GM13977 (cell line): ENCODE measurements at places on chromosomes 11 and 22.

GRCh38 chr11:13214276-13214675 is 63.3 kb upstream of the BMAL1 start:
- no peak for DNase-seq

DNA sequence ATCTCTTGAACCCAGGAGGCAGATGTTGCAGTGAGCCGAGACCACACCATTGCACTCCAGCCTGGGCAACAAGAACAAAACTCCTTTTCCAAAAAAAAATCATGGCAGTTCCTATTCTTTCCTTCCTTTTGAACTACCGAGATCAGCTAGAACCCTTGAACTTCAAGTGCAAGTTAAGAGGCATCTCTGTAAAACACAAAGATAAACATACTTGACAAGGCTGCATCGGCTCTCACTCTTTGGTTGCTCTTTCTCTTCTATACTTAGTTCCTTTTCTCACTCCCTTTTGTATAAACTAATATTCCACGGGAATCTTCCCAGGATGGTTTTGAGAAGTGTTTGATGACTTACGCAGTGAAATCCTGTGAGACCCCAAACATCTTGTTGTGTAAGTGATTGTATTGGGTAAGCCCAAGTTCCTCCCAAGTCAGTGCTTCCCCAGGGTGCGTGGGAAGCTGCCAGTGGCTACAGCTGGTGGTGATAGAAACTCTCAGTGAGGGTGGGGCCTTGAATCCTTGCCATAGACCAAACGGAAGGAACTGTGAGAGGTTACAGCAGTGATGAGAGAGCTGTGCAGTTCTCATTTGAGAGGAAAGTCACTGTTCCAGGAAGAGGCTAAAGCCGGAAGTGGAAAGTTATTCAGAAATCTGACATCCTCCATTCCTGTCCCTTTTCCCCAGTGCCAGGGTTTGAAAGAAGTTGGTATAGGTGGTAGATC is 24.1 kb upstream of the CDC42EP2 start:
- DNase-seq, result peak; percentile 52

GRCh38 chr11:35106595-35106994 is 32.4 kb upstream of the CD44 start:
- DNase-seq, result no peak

- DNase-seq, result peak; percentile 73
Measured at GRCh38 chr11:121249039-121249663, 43.4 kb upstream of the SC5D start.

DNA sequence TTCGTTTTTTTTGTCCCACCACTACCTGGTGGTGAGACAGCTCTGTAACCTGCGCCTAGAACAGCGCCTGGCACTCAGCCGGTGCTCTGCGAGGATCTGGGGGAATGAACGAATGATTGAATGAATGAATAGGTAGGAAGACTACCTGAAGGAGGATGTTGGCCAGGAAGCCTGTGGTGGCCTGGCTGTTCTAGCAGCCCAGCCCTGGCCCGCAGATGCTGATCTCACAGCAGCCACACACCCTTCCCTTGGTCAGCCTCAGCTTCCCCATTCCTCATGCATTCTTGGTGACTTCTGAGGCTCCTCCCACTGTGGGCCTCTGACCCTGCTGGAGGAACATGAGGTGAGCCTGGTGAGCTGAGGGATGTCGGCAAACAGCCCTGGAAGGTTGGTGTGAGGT is 3.7 kb downstream of the TRPM5 start:
- no peak for DNase-seq

DNA sequence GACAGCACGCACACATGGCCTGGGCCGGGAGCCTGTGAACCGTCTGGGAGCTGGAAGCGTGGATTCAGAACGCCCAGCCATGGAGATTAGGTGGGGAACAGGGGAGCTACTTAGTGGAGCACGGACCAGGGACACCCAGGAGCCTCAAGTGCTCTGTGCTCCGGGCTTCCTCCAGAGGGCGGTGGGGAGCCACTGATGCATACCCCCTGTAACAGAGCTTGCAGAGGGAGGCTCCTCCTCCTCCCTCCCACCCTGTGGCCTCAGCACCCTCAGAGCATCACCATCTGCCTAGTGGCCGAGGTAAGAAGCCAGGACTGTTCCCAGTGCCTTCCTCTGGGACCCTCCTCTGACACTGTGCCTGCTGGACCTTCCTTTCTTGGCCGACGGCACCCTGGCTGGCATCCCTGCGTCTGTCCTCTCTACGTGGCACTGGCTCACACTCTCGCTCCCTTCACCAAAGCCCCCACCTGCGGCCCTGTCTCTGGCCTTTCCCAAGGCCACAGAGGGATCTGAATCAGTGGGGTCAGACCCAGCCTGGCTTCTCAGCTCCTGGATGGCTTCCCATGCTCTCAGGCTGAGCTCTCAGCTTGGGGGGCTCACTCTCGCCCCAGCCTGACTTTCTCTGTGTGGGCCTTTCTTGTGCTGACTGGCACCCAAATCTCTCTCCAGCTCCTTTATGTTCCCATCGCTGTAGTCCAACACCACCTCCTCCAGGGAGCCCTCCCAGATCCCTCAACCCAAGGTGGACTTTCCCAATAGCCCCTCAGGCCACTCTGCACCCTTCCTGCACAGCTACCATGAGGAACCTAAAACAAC is 780.9 kb downstream of the BRD1 start:
- peak; percentile 70 for DNase-seq
